GM13977 (cell line): ENCODE measurements at places on chromosomes 2 and 18.

GRCh38 chr2:169961911-169962310 lies 134.7 kb downstream of the UBR3 start:
- DNase-seq: no peak

- no peak for DNase-seq
These were observed 72.2 kb downstream of the HNMT start for GRCh38 chr2:138036522-138036921.

DNA sequence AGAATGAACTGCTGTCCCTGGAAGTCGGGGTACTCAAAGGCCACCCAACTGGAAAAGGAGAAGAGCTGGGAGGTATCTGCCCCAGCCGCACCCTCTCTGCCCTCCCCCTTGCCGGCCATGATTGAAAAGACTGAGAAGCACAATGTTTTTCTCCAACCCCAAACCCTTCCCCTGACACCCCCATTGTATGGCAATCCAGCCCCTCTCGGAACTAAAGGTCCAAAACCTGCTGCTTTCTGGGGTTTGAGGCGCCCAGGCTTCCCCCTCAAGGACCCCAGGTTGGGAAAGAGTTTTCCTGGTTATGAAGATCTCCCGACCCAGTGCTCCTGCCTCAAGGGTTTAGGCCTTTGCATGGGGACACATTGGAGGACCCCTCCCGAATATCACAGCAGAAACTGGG lies 1.0 kb downstream of the CRYBA2 start:
- DNase-seq: peak; percentile 11

- DNase-seq: no peak
These were observed 515.2 kb downstream of the ZEB2 start for GRCh38 chr2:144004742-144005141.

GRCh38 chr2:46915281-46915810 lies at the start of gene MCFD2:
MCFD2 (minus strand) TSS chr2:46915806; CDS start chr2:46909171, 6,635 bp downstream.
- no peak for DNase-seq

GRCh38 chr18:11996190-11996754 lies 15.0 kb downstream of the IMPA2 start:
- DNase-seq: no peak

GRCh38 chr2:229314117-229314516 lies 43.0 kb upstream of the PID1 start:
- no peak for DNase-seq

- no peak for DNase-seq
These were observed 1674.5 kb upstream of the NXPH2 start for GRCh38 chr2:140454717-140455116.

GRCh38 chr18:4842287-4842686 lies 354.8 kb downstream of the AKAIN1 start:
- no peak for DNase-seq

GRCh38 chr2:96104487-96104861 lies 11.9 kb downstream of the ADRA2B start:
- no peak for DNase-seq

DNA sequence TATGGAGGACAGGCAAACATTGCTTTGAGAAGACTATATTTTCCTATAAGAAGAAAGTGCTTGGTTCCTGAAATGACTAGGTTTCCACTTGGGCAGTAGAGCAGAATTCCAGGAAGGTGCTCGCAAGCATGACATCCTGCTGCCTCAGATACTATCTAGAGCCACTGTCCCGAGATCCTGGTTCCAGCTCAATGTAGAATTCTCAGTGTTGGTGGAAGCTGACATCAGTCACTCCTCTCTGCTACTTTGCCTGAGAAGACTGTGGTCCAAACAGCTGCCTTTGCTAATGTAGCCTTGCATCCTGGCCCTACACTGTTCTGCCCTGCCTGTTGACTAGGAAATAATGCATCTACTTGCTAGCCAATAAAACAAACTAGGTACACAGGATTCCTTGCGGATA lies 50.0 kb upstream of the ITGA6 start:
- DNase-seq: no peak

GRCh38 chr18:55120896-55121295 lies 161.6 kb upstream of the CCDC68 start:
- DNase-seq: no peak
